GM12878 (cell line): ENCODE measurements at places on chromosomes 2 and 18. TPM values are rescaled to one million over a fixed set of nuclear protein-coding genes. Genes with fewer than 3 reads are reported as not detected.

FEZ2 gene
- 8.0 and 8.4 TPM in 2 replicates for total RNA-seq

DNA sequence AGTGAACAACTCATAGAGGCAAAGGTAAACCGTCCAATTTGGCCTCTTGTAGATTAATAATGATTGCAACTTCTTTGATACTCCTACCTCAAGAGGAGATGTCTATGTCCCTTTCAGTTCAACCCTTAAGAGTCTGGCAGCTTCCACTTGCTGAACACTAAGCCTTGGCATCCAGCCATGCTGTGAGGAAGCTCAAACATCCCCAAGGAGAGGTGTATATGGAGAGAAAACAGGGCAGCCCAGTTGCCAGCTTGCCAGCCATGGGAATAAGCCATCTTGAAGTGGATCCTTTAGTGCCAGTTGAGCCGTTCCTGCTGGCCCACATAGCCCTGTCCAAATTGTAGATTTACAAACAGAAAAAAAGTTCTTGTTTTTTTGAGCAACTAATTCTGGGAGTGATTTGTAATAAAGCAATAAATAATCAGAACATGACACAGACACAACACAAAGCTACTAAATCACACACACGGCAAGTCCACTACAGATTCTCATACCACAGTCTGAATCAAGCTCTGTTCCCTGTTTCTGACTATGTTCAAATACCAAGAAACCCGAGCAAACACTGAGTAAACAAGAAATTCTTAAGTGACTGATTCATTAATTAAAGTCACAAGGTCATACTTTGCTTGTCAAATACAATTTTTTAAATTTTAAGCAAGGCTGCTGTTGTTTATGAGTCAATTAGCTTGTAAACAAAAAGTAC, 96.1 kb downstream of the PID1 start:
- no peak for DNase-seq

TDRD15 gene
- total RNA-seq = not detected in 2 replicates

- DNase-seq = no peak
Observed at GRCh38 chr2:36965751-36966369, 476 bp downstream of the STRN start.

SCN9A gene
- 0.08 TPM in 2 replicates for total RNA-seq

DNA sequence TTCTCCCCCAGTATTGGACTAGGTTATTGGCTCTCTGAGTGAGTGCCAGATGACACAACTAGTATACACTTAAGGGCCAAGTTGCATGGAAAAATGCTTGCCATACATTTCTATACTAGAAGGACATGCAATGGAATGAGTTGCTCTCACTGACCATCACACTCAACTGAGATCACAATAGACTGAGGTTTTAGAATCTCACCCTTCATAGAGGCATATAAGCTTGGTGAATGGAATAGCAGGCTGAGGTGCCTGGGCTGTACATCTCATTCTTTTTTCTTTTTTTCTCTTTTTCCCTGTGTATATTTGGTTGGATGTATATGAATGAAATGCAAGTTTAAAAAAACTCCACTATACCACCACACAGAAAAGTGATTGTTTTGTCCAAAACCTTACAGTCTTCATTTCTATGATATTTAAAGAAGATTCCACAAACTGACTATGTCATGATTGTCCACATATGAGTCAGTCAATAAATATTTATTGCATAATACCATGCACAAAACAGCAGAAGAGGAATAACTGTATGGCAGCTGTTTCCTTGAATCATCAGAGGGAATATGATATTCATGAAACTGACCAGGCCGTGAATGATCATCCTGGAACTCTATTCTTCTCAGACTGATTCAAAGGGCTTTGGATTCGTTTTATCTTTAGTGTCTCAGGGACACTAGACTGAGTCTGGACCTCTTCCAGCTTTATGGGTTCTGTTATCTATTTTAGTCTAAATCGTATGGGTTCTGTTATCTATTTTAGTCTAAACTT, 122.6 kb upstream of the STK17B start:
- DNase-seq = no peak

GRCh38 chr2:133004623-133005022, 334.6 kb upstream of the LYPD1 start:
- no peak for DNase-seq

DNA sequence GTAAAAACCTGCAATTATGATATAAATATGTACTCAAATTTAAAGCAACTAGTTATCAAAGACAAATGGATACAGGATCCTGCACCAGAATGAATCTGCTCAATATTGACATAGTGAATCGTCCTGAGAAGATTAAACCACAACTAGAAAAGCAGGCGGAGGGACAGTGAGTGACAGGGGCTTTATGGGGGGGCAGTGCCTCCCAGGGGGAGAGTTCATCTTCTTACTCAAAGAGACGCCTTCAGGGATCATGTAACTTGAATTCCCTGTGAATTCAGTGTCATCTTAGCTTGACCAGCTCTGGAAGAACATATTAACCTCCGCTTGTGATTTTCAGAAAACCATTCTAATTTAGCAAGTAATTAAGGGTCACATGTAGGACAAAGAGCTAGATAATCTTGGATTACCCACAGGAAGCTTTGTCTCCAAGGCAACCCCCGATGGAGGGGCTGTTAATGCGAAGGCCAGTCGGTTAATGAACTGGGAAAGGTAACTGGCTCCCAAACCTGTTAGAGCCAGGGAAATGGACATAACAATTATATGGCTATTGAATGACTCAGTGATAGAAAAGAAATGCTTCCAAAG, 17.4 kb upstream of the LMAN1 start:
- no peak for DNase-seq

GRCh38 chr18:41585512-41585911, 369.5 kb upstream of the PIK3C3 start:
- DNase-seq = no peak

HAAO gene
- 41.6 and 49.5 TPM in 2 replicates for total RNA-seq

- DNase-seq = peak; percentile 74
Observed at GRCh38 chr2:105789745-105790460, 45.2 kb downstream of the NCK2 start.

GPR45 gene
- total RNA-seq = not detected in 2 replicates

ERBB4 gene
- total RNA-seq = 0.03 TPM in 1 of 2 replicates, not detected in the other

DNA sequence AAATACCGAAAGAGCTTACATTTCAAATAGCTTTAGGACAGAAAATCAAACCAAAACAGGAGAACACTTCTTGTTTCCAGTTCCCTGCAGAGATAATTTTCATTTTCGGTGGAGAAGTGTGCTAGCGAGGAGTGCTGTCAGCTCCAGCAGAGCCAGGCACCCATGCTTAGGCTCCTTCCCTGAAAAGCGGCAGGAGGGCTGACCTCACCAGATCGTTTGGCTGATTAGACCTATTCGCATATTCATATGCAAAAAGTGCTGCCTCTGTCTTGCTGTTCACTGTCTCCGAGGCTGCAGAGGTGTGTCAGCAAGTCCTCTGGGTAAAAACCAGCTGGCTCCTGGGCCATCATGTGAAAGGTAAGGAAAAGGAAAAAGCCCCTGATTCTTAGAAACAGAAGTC, 225.8 kb upstream of the COPS8 start:
- DNase-seq = no peak

DNA sequence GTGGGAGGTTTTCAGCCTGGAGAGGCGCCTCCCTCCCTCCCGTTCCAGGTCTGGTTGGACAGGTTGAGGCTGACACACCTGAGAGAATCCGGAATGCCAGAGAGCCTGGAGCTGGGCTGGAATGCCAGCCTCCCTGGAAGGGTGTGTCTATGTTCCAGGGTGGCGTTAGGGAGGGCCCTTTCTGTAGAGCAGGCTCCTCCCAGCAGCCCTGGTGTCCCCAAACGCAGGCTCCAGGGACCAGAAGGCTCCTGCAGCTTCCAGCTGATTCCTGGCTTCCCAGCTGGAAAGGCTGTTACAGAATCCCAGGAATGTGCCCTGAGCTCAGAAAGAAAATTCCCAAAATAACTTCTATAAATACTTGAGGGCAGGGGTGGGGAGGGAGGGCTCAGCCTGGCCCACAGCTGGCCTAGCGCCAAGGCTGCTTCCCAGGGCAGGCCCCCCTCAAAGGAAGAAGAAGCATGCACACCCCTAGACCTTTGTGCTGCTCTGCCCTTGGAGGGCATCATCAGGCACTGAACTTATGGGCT, 85.4 kb downstream of the STPG4 start:
- DNase-seq = no peak

GRCh38 chr2:50469784-50470183, 562.1 kb downstream of the NRXN1 start:
- no peak for DNase-seq

FAP gene
- total RNA-seq = not detected in 2 replicates

DNA sequence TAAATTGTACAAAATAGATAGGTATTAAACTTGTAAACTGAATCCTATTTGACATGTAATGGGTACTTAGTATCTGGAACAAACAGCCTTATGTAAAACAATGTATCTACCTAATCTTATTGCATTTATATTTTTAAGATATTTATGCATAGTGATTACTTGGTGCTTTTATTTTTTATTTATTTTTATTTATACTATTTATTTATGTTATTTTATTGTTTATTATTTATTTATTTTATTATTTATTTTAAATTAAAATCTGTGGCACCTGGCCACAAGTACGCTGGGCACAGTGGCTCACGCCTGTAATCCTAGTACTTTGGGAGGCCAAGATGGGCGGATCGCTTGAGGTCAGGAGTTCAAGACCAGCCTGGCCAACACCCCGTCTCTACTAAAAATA, 26.9 kb downstream of the MRO start:
- no peak for DNase-seq

GRCh38 chr18:48867978-48868377, 82.8 kb downstream of the SMAD7 start:
- DNase-seq = no peak

COL6A3 gene
- total RNA-seq = 0.43 and 0.51 TPM in 2 replicates

DNA sequence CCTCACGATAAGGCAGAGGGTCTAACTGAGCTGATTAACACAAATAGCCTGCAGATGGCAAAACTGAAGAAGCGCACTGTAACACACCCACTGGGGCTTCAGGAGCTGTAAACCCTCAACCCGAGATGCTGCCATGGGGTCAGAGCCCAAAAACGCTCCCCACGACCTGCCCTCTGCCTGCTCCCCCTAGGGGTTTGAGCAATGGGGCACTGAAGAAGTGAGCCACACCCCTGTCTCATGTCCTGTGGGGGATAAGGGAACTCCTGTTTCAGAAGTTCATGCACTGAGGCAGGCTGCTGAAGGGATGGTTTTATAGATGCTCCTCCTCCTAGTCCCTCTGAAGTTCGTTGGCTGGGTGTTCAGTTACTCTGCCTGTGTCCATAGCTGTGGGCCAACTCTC, 105.9 kb upstream of the CELF4 start:
- no peak for DNase-seq

DNA sequence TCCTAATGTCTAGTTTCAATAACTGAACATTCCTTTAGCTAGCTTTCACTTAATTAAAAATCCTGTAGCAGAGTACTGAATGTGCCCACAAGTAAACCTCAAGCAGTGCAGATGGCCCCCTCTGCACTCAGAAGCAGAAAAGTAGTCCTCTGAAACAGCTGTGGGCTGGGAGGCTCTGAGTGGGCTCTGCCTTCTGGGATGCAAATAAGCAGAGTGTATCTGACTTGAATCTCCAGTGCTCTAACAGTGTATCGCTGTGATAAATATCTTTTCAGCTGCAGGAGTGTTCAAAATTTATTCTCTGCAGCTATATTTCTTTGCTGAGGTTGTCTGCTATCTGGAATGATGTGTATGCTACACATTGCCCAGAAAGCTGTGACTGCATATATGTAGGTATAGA, 44.8 kb upstream of the SYT4 start:
- no peak for DNase-seq
